ENCODE measurements at places on chromosomes 16 and 17.
A peak's percentile ranks its signal among the peaks of the same experiment; 100 is the strongest.

- no peak for DNase-seq
Observed at GRCh38 chr16:89334050-89334449, 116.5 kb downstream of the ZNF778 start.

- no peak for DNase-seq
Observed at GRCh38 chr17:60944751-60945150, 267.1 kb downstream of the BCAS3 start.

DNA sequence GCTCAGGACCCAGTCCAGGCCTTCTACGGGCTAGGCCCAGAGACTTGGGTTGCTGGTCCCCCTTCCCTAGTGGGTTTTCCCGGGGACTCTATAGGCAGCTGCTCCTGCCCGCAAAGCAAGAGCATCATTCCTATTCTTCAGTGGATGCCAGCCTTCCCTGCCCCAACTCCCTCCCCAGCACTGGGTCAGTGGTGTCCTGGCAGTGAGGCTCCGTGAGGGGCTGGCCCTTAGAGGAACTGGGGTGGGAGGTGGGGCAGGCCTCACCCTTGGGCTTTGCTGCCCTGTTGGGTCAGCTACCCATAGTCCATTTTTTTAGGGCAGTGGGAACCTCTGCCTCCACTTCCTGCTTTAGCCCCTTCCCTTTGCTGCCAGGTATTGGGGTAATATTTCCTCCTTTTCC is 7.9 kb upstream of the PLEKHG4 start:
- no peak for DNase-seq

- no peak for DNase-seq
Observed at GRCh38 chr16:57106767-57107166, 14.4 kb downstream of the CPNE2 start.

DNA sequence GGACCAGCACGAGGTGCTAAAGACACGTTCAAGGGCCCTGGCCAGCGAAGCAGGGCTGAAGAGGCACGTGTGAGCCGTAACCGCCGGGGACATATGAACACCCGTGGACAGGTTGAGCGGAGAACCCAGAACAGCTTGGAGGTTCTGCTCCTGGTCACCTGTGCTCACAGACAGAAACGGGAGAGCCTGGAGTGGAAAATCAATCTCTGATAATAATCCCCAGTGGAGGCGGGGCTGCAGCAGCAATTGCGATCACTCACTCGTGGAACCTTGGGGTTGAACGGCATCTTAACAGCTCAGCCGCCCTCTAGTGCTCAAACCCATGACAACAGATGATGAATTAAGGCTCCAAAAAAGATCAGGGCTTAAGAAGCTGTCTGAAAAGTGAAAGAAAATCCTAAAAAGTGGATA is 25.6 kb downstream of the WIPI1 start:
- DNase-seq, result no peak

DNA sequence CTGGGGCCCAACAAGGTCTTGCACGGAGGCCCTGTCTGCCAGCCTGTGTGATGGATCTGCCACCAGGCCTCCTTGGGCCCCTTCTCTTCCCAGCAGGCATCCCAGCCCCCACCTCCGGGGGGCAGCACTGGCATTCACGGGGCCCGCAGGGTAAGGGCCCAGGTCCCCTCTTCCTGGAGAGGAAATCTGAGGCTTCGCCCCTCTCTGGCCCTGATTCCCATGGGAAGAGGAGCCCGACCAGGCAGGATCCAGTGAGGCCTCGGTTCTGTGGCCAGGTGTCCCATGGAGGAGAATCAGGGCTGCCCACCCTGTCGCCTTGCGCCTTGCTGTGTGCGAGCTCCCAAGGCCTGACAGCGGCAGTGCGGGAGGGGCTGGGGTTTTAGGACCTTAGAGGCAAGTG is 48.4 kb downstream of the PDPK1 start:
- DNase-seq, result no peak

DNA sequence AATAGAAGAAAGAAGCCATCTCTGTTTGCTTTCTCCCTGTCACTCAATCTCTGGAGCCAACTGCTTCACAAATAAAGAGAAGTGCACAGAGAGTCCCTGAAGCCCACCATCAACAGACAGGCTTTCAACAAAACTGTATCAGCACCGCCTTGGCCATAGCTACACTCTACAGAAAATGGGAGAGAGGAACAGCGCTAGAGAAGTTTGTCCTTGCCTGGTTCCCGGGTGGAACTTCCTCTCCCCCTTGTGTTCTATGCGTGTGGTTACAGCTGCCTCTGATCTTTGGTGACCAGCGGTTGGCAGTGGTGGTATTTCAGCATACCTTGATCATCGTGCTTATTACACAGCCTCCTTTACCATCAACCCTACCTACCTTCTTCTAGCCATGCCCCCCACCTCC is 91.4 kb upstream of the CCL2 start:
- DNase-seq, result no peak

DNA sequence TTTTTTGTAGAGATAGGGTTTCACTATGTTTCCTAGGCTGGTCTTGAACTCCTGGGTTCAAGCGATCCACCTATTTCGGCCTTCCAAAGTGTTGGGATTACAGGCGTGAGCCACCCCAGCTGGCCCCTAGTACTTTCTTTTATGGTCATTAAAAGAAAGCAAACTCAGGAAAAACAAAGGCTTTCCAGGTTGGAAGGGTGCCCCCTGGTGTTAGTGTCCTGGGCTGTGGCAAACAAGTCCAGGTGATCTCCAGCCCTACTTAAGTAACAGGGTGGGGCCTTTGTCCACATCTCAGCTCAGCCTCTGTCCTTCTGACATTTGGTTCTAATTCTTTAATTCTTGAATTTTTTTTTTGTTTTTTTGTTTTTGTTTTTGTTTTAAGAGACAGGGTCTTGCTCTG is 6.9 kb downstream of the IGFBP4 start:
- DNase-seq, result peak; percentile 24

- no peak for DNase-seq
Observed at GRCh38 chr16:47858333-47858982, 297.3 kb downstream of the ABCC12 start.

DNA sequence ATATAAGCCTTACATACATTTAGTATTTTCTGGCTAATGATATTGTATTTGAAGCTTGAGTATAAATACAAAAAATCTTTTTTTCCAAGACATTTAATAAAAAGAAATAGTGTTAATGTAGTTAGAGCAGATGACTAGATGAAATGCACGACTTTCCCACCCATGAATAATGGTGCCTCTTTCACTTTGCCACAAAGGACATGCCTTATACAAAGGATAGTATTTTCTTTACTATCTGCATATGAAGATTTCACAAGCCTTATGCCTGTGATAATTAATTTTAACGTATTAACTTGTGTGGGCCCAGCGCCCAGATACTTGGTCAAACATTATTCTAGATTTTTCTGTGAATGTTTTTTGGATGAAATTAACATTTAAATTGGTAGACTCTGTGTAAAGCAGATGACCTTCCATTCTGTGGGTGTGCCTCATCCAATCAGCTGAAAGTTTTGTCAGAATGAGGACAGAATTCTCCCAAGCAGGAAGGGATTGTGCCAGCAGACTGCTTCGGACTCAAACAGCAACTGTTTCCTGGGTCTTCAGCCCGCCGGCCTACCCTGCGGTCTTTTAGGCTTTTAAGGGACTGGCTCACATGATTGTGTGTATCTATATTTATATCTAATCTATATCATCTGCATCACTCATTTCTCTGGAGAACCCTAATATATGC is 115.4 kb downstream of the USP22 start:
- DNase-seq, result no peak

GRCh38 chr16:65305266-65305959 is 183.6 kb upstream of the CDH11 start:
- no peak for DNase-seq

GRCh38 chr16:49556606-49557446 is 183.2 kb downstream of the C16orf78 start:
- no peak for DNase-seq

GRCh38 chr17:81846743-81847689 is 12.2 kb upstream of the PPP1R27 start:
- no peak for DNase-seq

GRCh38 chr17:1898332-1898731 is 68.5 kb downstream of the RPA1 start:
- no peak for DNase-seq

- no peak for DNase-seq
Observed at GRCh38 chr17:28008513-28008912, 34.0 kb upstream of the NLK start.

- DNase-seq, result peak; percentile 12
Observed at GRCh38 chr17:64028874-64029464, 8.5 kb upstream of the ICAM2 start.

DNA sequence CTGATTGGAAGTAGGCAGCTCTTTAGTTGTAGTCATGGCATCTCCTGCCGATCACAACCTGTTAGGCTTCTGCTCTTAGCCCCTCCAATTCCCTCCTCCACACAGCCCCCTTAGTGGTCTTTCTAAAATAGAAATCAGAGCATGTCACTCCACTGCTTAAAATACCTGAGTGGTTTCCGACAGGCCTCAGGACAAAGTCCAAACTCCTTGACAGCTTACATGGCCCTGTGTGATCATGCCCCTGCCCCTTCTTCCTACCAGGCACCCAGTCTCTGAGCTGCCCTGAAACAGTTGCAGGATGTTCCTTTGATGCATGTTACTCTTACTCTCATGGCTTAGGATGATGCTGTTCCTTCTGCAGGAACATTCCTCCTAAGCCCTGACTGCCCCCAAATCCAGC is 147.3 kb downstream of the AATF start:
- no peak for DNase-seq

DNA sequence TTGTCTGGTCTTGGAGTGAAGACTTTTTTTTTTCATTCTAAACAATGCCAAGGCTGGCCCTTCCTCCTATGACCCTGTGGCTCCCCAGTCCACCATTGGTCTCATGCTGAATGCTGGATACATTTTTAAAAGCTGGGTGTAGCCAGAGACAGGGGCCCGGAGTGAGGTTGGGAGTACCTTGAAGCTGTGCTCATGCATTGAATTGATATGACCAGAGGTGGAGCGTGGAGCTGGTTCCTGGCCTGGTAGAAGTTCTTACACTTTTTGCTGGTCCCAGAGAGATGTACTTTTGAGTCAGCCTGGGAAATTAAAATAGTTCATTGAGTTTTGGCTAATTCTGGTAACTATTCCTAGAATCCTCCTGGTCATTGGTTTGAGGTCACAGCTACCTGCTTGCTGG is 83.6 kb downstream of the CMIP start:
- no peak for DNase-seq

DNA sequence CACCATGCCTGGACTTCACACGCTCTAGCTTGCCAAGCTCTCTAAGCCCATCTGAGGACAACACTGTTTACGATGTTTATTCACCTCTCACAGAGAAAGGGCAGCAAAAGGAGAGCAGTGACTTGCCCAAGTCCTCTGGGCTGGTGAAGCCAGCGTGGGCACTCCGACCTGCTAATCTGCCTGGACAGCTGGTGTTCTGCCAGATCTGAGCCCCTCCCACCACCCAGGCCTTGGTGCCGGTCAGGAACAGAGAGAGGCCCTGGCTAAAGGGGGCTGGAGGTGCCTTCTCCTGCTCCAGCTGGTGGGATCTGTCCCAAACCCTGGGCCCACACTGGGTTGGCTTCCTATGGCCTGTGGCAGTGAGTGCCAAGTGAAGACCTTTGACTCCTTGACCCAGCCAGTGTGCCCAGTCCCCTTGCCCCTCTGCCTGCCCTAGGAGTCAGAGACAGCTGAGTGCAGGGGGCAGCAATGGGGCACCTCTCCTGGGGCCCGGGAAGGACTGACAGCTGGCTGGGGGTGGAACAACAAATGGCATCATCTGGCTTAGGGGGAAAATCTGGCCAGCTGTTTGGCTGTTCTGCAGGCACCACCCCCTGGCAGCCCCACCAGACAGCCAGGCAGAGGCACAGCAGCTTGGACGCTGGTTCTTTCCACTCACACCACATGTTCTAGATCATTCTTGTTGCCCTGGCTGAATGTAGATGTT is 1.8 kb upstream of the SLC4A1 start:
- DNase-seq, result no peak

DNA sequence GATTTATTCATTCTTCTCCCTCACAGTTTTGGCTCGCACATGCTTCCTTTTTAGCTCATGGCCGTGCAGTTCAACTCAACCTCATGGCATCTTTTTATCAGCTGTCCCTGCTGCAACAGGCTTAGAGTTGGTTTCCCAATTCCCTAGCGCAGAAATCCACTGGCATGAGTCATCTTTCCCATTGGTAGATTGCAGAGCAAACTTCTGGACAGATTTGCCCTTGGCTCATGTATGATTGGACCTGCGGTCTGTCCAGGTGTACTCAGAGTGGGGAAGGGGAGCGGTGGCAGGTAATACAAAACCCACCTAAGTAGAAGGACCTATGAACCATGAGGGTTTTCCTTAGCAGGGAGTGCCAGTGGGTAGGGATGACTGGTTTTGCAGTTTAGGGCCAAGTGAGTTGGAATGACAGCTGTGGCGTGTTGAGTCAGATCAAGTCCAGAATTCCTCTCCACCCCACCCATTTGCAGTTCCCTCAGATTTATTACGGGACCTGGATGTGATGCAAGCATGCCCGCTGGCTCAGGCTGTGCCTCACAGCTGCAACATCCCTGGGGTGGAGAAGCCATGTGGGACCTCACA is 584.7 kb downstream of the WWOX start:
- DNase-seq, result no peak

Measured in NCI-H2029 treated with DMSO at 0.1 percent for 48 hours (cell line).